ENCODE measurements at places on chromosomes 12 and 14.

- DNase-seq, result peak; percentile 60
Measured at GRCh38 chr12:47636908-47637780, 68.7 kb downstream of the RPAP3 start.

GRCh38 chr14:96797582-96798349 is 584 bp downstream of the VRK1 start:
- DNase-seq, result peak; percentile 62

GRCh38 chr14:65291531-65291930 is 121.0 kb upstream of the FUT8 start:
- DNase-seq, result peak; percentile 10

GRCh38 chr12:4322726-4323125 is 1.7 kb downstream of the TIGAR start:
- DNase-seq, result no peak

DNA sequence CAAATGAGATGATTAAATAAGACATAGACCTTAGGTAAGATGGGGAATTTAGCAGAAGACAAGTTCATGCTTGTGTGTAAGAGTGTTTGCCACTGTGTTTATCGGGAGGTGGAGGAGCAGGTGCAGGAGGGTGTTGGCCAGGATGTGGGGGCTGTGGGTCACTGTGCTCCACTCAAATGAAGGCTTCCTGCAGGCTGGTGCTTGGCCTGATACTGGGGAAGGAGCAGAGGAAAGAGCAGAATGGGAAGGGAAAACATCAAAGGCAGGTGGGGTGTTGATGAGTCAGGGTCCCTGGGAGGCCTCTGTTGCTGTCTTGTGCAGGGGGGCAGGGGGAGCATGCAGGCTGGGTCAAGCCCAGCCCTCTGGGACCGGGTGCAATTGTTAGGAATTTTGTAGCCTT is 126.5 kb downstream of the TSPAN9 start:
- no peak for DNase-seq

DNA sequence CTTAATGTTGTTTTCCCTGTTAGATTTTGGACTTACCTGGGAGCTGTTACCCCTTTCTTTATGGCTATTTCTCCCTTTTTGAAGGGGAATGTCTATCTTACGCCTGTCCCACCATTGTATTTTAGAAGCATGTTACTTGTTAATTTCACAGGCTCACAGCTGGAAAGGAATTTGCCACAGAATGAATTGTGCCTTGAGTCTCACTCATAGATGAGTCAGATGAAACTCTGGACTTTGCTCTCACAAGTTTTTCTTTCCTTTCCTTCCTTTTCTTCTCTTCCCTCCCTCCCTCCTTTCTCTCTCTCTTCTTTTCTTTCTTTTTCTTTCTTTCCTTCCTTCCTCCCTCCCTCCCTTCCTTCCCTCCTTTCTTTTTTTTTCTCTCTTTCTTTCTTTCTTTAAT is 9.3 kb upstream of the ATF7IP start:
- DNase-seq, result no peak

DNA sequence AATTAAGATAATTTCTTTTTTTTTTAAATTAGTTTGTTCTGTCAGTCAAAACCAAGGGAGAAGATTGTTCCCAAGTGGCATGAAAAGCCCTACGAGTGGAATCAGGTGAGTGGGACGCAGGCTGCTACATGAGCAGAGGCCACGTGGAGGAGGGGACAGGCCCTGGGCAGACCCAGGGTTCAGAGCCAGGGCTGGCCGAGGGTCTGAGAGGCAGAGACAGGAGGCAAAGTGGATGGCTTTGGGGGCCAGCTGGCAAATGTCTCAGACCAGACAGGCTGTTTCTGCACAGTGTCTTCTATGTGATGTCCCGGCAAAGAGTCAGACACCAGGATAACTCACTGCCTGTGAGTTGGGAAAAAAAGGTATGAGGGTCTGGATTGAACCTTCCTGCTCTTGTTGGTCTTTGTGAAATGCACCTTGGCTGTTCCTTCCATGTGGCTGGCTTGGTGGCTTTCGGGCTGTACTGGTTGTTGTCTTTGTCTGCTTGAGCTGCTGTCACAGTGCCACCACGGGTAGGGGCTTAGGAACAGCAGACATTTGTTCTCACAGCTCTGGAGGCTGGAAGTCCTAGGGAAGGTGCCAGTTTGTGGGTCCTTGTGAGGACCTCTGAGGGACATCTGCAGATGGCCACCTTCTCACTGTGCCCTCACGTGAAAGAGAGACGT is 35.8 kb upstream of the ASPG start:
- DNase-seq, result no peak

DNA sequence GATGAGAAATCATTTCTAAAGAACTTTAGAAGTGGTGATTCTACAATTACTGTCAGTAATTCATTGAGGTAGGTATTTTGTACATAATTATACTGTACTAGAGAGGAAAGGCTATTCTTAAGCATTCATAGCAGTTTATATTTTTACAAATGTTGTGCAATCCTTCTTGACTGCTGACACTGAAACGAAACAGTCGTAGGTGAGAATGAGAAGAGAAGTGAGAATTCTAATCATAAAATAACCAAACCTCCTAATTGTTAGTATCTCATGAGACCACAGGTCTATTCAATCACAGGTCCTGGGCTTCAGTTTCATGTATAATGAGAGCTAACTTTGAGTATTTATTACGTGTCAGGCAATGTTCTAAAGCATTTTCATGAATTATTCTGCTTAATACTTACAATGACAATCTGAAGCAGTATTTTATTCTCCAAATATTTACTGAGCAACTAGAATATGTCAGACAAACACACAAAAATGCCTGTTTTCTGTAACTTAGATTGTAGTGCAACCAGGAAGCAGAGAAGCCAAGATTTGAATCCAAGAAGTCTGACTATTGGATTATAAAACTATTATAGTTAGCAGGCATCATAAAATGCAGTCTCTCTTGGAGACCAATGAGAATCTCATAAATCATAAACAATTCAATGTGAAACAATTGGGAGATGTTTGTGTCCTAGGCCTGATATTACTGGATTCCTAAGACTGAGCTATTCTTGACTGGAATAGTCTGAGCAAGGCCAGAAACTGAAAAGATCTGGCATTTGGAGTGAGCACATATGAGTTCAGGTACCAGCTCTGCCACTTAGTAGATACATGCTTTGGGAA is 24.3 kb downstream of the RERG start:
- no peak for DNase-seq

- no peak for DNase-seq
Measured at GRCh38 chr14:68263563-68264259, 444.1 kb downstream of the RAD51B start.

GRCh38 chr14:100857233-100857922 is 31.5 kb downstream of the MEG3 start:
- DNase-seq, result no peak

DNA sequence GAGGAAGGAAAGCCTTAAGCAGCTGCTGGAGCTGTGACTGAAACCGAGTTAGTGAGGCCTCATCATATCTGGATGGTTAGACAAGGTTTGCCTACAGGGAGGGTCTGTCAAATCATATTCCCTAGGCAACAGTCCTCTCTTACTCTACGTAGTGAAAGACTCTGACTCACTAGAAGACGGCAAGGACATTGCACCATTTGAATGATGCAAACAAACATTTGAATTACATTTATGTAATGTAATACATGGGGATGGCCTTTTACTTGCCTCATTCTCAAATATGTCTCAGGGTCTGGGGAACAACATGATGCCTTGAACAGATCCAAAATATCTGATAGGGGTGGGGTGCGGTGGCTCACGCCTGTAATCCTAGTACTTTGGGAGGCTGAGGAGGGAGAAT is 29.8 kb upstream of the STRAP start:
- DNase-seq, result peak; percentile 62

DNA sequence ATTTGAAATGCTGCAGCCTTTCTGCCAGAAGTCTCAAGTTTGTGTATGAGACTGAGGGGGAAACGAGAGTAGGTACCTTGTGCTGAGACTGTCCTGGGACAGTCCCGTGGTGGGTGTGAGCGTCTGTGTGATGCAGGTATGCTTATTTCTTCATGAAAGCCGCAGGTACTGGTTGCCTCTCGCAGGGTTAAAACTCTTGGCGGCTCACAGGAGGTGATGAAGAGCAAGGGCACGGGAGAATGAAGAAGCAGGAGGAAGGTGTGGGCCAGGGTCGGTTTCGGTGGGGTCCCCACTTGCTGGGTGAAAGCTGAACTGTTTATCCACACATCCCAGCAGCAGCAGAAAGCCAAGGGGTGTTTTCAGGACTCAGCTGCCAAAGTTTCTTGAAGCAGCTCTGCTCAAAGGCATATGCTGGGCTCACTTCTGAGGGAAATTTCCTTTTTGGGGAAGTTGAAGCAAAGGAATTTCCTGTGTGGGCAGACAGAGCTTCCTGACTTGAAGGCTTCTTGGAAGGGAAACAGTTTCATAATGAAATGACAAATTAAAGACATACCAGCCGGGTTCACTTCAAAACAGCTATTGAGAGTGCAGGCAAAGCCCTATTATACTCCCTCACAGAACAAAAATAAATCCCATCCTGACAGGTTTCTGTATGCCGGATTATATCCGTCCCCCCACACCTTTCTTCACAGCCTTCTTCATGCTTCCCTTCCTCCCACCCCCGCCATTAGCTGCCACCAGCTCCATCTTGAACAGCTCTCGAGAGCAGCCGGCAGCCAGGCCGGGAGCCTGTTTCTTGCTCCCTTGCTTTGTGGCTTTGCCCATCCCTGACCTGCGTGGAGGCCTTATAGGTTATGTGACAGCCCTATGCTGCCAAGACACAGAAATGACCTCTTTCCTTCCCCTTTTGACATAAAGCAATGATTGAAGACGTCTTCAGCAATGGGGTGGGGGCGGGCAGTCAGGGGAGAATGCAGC is 116.6 kb downstream of the ETV6 start:
- DNase-seq, result peak; percentile 35

DNA sequence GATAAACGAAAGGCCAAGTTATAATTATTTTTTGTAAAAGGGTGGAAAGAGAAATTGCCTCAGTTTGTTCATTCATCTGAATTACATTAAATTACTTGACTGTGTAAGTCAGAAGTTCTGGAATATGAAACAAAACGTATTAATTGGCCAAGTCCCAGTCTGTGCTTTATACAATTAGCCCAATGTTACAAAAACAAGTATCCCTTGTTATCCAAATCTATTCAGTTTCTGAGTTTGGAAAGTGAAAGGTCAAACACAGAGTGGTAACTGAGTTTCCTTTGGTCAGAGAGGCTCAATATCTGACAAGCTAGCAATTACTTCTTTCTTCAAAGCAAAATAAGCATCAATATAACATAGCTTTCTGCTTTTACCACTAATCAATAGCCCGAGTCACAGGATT is 62.6 kb downstream of the SPPL3 start:
- no peak for DNase-seq

GRCh38 chr14:76806446-76806845 is 6.2 kb downstream of the ANGEL1 start:
- DNase-seq, result no peak

- no peak for DNase-seq
Measured at GRCh38 chr14:95071649-95072280, 85.6 kb downstream of the DICER1 start.

- no peak for DNase-seq
Measured at GRCh38 chr12:94977766-94978468, 25.6 kb downstream of the NDUFA12 start.

DNA sequence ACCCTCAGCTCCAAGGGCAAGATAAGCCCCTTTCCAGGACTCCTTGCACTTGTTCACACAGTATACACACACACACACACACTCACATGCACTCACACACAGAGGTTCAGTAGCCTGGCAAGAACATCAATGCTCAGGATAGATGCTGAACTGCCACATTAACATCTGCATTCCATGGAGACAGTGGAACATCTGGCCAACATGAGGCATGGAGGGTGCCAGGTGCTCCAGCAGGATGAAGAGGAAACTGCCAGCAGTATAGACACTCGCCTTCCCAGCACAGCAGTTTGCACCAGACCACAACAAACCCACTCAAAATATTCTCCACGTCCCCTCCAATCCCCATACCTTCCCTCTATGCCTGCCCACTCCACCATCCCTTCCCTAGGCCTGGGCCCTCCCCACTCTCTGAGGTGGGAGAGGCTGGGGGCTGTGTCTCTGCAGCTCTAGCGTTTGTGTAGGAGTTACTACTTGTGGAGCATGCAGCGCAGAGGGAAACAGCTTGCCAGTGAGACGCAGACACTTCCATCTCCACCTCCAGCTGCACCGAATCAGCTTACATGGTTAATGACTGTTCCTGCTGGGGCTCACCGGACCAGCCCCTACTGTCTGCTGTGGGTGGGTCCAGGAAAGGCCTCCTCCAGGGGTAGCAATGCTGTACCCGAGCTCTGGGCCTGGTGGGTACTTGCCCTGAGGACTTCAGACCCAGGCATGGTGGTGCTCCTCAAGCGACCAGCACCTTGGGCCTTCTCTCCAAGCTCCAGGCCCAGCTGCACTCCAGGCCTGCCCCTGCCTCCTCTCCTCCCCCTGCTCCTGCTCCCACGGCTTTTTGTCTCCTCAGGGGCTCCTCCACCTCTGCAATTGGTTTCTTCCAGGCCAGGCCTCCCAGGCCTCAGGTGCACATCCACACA is 18.6 kb upstream of the PLEKHG3 start:
- DNase-seq, result no peak

DNA sequence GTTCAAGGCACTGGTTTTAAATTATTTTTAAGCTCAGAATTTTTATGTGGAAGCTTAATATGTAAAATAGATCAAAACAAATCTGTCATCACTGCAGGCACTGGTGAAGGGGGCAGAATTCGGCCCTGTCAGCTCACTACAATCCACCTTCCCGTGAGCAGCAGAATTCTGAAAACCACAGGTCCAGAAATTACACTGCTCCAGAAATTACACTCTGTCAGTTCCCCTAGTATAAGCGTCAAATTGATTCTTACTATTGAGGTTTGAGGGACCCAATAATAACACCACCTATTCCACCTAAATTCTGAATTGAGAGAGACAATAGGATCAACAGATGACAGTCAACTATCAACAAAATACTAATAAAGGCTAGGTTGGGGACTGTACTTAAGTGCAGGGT is 245.5 kb downstream of the PHLDA1 start:
- no peak for DNase-seq

DNA sequence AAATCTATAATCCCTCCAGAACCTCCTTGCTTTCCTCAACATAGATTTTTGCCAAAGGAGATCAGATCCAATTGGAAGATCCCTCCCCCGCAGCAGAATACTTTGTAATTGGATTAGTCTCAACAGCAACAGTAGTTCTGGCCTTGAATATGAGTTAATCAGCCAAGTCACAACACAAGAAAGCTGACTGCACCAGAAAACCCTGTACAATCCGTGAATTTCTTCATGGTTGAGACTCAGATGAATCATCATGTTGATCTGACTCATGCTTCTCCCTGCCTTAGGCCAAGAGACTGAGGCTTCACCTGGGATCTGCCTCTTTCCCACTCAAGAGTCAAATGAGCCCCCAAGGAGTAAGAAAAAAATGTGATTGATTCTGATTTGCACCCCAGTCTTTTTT is 3.0 kb upstream of the METTL17 start:
- peak; percentile 95 for DNase-seq

DNA sequence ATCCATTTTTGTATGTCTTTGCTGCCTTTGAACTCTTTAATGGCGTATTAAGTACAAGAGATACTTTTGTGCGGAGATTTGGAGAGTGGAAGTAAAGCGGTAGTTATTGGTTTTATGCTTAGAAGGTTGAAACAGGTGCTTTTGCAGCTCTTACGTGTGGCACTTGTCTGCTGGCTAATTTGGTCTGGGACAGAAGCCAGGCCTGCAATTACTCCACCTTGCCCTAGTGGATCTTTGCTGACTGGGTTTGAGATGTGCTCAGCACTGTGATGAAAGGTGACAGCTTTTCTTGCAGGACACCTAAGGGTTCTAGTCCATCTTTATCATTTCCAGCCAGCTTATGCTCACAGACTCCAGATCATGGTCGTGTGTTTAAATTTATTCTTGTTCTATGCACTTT is 252.5 kb downstream of the RPL10L start:
- no peak for DNase-seq

Data from ELR (cell line).